NCI-H2081 treated with DMSO at 0.1 percent for 48 hours (cell line): ENCODE measurements at places on chromosomes 4 and X.

DNA sequence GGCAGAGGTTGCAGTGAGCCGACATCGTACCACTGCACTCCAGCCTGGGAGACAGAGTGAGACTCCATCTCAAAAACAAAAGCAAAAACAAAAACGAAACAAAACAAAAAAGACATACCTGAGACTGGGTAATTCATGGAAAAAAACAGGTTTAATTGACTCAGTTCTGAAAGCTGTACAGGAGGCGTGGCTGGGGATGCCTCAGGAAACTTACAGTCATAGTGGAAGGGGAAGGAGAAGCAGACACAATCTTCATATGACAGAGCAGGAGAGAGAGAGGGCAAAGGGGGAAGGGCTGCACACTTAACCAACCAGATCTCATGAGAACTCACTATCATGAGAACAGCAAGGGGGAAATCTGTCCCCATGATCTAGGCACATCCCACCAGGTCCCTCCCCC lies 229.5 kb downstream of the STK32B start:
- no peak for DNase-seq

DNA sequence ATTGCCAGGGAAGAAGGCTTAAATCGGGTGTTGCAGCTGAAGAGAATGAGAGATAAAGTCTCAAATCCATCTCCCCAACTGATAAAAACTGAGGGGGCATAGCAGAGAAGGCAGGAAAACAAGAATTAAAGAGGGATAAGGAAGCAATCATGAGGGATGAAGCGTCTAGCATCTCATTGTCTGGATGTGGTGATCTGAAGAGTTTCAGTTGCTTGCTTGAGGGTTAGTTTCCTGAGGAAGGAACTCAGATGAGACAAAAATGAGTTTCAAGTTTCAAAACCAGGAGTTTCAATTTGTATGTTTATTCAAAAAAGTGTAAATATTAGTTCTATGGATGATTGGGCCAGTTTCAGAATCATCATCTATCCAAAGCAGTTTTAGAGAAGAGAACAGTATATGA lies 496.9 kb downstream of the RAB28 start:
- no peak for DNase-seq

- no peak for DNase-seq
Measured at GRCh38 chrX:11725631-11726442, 32.2 kb upstream of the MSL3 start.

- no peak for DNase-seq
Measured at GRCh38 chr4:183377491-183377890, 55.3 kb upstream of the CLDN24 start.

DNA sequence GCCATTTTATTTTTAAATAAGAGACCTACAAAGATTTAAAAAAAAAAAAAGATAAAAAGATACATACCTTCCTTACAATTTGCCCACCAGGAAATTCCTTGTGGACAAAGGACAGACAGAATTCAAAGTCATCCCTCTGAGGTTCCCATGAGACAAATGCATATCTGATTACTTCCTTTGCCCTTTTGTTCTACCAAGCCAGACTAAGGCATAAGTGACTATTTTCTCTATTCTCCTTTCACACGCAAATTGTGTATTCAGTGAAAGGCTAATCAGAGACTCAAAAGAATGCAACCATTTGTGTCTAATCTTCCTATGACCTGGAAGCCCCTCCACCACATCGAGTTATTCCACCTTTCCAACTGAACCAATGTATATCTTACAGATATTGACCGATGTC lies 691.7 kb downstream of the FAM133A start:
- DNase-seq: no peak

- no peak for DNase-seq
Measured at GRCh38 chr4:121272526-121272925, 108.3 kb downstream of the QRFPR start.
